Motor neuron (in vitro differentiated cells): ENCODE measurements at places on chromosomes 12 and 14. TPM values are rescaled to one million over a fixed set of nuclear protein-coding genes. Genes with fewer than 3 reads are reported as not detected.

- no peak for ATAC-seq
Measured at GRCh38 chr14:92586963-92587699, 73.5 kb downstream of the RIN3 start.

- no peak for ATAC-seq
Measured at GRCh38 chr14:92673601-92674150, 74.8 kb downstream of the LGMN start.

EPYC gene
- total RNA-seq: 0.09 TPM in 1 of 2 replicates, not detected in the other

KLRC2 gene
- total RNA-seq: not detected in 2 replicates

DNA sequence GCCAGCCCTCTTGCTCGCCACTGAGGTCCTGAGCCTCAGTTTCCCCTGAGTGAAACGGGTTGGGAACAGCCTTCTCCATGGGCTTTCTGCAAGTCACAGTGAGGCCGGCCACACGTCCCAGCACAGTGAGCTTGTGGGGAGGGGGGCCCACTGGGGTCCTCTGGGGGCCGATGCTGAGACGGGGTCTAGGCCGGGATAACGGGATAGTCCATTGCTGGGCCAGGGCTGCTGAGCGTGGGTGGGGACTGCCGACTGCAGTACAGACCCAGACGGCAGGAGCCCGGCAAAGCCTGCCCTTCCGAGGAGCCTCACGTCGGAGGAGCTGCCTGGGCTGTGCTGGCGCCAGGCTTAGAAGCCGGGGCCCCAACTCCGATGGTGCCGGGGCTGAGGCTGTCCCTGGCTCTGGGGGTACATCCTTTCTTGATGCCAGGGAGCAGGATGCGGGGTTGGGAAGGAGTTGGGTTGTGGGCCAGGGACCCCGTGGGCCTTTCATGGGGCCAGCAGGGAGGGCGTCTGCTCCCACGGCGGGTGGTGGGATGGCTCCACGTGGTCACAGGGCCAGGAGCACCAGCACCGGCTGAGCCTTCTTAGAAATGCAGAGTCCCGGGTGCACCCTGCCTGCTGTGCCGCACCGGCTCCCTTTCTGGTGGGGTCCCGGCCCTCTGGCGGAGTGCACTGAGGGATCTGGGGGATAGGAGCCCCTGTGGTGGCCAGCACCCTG, 24.2 kb downstream of the NOC4L start:
- ATAC-seq: no peak

DNA sequence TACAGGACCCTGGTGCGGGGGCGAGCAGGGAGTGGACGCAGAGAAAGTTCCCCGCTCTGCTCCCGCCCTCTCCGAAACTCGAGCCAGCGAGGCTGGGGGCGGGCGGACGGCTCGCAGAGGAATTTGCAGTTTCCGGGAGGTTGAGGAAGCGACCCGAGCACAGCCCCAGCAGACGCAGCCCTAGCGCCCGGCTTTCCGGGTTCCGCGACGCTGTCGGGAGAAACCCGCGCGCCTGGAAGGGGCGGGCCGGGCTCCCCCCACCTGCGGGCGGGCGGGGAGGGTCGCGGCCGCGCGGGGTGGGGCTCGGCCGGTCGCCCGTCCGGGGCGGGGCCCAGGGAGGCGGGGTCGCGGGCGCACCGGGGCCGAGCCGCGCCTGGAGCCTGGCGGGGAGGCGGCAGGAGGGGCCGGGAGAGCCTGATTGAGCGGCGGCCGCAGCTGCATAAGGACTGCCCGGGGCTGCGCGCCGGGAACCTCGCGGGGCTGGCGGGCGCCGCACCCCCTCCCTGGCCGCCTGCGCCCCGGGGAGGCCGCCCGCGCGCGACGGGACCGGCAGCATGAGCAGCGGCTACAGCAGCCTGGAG, at the start of gene RASSF3:
RASSF3 (plus strand) TSS at position 417 of the 581 bp plus-strand sequence; CDS start at position 555, 138 bp downstream.
- peak; percentile 82 for ATAC-seq

DNA sequence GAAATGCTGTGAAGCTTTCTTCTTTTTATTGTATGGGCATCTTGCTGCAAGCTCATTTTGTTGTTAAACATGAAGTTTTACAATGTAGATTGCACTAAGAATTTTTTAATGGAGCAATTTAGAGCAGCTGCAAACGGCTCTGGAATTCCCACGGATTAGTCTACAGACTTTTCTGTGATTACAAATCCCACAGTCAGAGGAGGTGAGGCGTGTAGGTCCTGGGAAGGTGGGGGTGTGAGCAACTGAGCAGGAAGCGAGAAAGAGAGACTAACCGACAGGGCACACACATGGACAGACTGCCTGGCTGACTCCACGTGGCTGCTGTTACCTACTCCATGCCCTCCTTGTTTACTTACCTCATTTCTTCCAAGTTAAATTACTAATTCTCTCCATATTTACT, 348.5 kb downstream of the NPAS3 start:
- no peak for ATAC-seq

- peak; percentile 75 for ATAC-seq
Measured at GRCh38 chr12:46082490-46083200, 92.3 kb upstream of the SCAF11 start.

- ATAC-seq: peak; percentile 82
Measured at GRCh38 chr12:20368114-20368650, at the start of gene PDE3A. PDE3A (plus strand) TSS chr12:20368537; CDS start chr12:20369285, 748 bp downstream.

DNA sequence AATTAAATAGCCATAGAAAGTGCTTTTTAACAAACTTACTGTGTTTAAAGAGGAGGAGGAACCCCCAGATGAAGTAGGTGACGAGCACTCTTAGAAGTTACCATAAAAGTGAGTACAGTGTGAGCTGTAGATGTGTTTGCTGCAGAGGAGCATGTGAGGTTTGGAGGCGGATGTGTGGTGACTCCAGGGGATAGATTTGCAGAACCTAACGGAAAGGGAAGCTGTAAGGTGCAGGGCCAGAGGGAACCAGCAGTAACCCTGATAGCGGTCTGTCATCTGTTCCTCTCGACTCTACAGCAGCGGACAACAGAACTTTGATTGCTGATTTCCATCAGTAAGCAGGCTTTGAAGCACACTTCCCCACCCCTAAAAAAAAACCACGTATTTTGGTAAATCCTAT, 5.2 kb downstream of the CALM1 start:
- ATAC-seq: no peak

ALDH1L2 gene
- total RNA-seq: 10.4 and 12.6 TPM in 2 replicates

DNA sequence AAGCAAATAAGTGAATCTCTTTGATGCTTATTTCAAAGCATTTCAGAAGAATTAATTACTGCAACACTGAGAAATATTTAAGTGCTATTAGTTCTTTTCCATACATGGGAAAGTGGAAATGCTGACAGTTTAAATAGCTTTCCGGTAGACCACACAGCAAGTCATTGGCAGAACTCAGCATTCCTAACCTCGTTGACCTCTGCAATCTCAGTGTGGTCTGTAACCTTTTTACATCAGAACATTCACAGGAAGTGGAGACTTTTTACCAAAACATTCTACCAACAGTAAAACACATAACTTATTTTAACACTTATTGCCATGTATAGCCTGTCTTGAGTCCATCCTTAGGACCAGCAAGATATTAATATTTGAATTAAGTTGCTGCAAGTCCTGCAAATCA, 249.5 kb upstream of the DCN start:
- ATAC-seq: no peak

- no peak for ATAC-seq
Measured at GRCh38 chr14:89232265-89233070, 184.6 kb downstream of the FOXN3 start.

DNA sequence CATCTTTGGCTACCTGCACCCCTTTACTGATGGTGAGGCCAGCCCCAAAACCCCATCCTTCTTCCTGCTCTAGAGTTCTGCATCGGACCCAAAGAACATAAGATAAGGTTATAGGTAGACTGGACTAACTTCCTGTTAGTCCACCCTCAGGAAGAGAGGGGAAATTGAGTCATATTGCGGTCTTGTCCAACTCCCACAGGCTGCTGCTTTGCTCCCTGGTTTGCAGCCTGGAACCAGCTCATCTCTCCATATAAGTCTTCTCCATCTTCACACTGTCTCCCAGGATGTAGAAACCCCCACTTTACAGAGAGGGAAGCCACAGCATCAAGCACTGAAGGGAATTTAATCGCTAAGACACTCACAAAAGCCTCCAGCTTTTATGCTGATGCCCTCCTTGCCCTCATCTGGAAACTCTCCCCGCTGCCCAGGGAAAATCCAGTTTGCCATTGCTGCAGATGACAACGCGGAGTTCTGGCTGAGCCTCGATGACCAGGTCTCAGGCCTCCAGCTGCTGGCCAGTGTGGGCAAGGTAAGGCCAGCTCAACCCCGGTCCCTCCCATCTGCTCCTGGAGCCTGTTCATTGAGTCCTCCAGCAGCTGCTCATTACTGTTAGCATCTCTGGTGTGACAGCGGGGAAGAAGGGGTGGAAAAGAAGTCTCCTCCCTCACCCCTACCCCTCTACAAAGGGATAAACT, 85.3 kb downstream of the B4GALNT3 start:
- no peak for ATAC-seq

- ATAC-seq: no peak
Measured at GRCh38 chr14:72525087-72525915, 368.6 kb downstream of the DPF3 start.

GRCh38 chr14:66038618-66039017, 447.6 kb upstream of the CCDC196 start:
- ATAC-seq: peak; percentile 97

DNA sequence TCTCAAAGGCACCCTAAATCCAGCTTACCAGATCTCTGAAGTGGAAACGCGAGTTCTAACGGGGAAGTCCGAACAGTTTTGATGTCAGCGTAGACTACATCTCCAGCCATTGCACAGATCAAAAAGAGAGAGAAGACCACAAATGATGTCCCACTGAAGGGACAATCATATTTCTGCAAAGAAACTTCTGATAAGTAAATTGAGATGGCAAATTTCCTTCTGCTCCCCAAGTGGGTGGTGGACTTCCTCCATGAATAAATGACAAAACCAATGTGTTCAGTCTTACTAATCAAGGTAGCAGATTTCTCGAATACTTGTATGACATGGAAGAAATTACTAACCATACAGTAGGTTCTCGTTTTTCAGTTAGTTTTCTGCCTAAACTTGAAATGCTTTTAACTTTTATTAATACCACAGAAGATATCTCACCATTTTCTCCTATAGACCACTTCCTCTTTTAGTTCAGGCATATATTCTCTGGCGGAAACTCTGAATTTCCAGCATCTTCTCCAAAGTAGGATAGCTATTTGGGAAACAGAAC, at the start of gene CLECL1:
CLECL1 (minus strand) TSS at position 177 of the 541 bp plus-strand sequence.
- no peak for ATAC-seq

DNA sequence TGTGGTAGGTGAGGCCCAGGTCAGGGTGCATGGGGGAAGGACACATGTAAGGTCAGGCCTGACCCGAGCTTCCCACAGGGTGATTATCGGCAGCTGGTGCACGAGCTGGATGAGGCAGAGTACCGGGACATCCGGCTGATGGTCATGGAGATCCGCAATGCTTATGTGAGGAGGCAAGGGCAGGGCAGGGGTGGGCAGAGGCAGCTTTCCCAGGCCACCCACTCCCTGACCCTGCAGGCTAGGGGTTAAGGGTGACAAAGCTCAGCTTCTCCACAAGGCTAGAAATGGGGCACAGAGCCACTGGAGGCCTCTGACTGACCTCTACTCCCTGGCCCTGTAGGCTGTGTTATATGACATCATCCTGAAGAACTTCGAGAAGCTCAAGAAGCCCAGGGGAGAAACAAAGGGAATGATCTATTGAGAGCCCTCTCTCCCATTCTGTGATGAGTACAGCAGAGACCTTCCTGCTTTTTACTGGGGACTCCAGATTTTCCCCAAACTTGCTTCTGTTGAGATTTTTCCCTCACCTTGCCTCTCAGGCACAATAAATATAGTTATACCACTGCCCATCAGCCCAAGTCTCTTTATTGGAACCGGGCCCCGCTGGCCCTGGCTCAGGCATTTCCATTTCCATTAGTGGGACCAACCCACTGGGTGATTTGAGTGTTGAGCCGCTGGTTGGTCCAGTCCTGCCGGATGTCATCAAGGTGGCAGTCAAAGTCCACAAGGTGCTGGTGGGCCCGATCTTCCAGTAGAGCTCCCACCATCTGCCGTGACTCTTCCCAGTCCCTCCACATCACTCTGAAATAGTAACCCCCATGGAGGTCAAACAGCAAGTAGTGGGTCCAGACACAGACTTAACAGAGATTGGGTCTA, 2.6 kb downstream of the PSME1 start:
- no peak for ATAC-seq

DNA sequence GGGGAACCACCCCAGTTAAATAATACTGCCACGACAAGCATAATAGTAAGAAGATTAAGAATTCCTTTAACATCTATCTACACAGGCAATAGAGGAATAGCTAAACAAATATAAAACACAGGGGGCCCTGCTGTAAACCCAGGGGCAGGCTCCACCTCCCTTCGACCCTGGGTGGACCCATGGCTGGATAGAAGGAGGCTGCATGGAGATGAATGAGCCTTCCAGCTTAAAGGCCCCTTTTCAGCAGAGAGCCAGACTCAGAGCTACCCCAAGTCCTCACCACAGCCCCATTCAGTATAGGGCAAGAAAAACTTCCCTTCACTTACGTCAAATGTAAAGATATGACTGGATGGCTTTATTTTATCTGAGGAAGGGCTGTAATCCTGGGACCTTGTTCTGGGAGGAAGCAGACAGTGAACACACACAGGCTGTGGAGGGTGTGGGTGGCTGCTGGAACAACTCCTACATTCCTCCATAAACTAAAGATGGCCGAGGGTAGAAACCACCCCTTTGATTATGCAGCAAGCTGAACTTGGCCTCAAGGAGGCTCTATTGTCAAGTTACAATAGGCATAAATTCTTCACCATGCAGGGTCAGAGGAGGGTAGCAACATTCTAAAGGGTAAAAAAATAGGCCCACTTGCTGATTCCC, 30.4 kb downstream of the NUAK1 start:
- ATAC-seq: peak; percentile 60

ALDH2 gene
- total RNA-seq: 22.0 and 22.6 TPM in 2 replicates

DNA sequence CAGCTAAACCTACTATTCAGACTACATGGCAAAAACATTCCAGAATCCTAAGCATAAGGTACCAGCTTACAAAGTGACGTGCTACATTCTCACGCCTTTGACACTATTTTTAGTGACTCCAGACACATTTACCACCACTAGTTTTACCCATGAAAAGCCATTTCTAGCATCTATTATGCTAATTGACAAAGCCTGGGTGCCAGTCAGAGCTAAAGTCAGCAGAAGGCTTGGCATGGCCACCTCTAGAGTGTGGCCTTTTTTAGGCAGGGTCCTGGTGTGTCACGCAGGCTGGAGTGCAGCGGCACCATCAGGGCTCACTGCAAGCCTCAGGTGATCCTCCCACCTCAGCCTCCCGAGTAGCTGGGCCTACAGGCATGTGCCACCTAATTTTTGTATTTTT, 75.7 kb downstream of the NT5DC3 start:
- ATAC-seq: no peak

PIANP gene
- 0.59 and 1.1 TPM in 2 replicates for total RNA-seq

DNA sequence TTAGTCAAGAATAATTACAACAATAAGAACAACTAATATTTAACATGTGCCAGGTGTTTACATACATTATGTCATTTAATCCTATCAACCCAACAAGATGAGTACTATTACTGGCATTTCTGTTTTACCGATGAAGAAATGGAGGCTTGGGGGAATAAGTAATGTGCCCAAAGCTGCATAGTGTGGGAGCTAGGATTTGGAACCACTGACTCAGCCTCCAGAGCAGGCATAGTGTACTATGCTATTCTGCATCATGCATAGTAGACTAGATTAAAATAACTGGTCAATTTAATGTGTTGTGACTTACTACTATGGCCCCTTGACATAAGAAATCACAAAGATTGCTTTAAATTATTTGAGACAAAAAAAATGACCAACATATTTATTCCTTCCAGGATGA, 9.5 kb downstream of the GPR19 start:
- no peak for ATAC-seq
